ENCODE measurements at places on chromosomes 7 and 10.

DNA sequence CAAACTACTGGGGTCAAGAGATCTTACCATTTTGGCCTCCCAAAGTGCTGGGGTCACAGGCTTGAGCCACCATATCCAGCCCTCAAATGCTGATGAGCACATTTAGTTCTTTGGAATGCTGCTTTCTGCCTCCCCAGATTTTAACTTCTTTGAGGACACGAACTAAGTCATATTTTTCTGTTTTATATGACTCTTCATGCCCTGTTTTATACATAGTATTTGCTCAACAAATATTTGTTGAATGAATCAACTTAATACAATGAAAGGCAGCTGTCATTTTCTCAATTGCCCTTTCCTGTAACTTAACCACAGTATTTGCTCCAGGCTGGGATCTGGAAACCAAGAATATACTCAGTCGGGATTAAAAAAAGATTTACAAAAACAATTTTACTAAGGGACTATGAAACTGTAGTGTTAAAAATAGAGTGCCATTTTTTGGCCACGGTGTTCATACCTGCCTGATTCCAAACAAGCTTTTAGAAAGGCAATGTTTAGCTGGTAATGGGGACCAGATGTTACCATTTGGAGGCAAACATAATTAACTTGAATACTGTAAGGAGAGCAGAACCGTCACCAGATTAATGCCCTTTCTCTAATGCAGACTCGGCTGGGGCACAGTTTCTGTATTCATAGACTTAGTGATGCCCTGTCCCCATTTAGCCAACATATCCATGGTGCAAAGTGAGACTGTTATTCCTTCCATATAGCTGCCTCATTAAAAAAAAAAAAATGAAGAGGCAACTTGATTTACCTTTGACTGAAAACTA lies 117.6 kb downstream of the NRP1 start:
- DNase-seq: no peak

GRCh38 chr7:116037401-116037800 lies 6.8 kb upstream of the TFEC start:
- no peak for DNase-seq

- no peak for DNase-seq
Measured at GRCh38 chr10:79266084-79266483, 81.2 kb upstream of the PPIF start.

DNA sequence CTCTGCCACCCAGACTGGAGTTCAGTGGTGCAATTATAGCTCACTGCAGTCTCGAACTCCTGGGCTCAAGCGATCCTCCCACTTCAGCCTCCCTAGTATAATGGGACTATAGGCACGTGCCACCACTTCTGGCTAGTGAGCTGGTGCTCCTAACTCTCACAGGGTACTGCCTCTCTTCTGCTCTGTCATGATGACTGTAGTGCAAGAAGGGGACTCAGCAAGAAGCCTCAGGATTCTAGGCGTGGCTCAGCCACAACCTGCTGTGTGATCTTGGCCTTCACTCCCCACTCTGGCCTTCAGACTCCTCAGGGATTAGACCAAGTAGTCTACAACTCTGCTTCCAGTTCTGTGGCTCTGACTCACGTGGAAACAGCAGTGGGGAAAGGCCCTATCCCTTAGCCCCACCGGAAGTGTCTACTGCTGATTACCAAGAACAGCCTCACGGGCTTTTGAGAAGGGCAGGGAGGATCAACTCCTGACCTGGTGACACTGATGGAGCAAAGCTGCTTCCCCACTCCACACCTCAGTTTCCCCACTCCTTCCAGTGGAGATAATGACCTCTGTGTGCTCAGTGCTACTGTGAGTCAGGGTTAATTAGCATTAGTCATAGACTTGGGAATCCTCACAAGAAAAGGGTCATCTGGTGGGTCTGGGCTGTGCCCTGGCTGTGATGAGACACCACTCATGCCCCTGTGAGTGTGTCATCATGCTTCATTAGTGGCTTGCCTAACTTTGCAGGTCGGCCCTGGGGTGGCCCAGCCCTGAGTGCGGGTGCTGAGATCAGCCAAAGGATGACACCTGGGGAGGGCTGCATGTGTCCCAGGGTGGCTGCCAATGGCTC lies 41.1 kb downstream of the ZC3HC1 start:
- no peak for DNase-seq

DNA sequence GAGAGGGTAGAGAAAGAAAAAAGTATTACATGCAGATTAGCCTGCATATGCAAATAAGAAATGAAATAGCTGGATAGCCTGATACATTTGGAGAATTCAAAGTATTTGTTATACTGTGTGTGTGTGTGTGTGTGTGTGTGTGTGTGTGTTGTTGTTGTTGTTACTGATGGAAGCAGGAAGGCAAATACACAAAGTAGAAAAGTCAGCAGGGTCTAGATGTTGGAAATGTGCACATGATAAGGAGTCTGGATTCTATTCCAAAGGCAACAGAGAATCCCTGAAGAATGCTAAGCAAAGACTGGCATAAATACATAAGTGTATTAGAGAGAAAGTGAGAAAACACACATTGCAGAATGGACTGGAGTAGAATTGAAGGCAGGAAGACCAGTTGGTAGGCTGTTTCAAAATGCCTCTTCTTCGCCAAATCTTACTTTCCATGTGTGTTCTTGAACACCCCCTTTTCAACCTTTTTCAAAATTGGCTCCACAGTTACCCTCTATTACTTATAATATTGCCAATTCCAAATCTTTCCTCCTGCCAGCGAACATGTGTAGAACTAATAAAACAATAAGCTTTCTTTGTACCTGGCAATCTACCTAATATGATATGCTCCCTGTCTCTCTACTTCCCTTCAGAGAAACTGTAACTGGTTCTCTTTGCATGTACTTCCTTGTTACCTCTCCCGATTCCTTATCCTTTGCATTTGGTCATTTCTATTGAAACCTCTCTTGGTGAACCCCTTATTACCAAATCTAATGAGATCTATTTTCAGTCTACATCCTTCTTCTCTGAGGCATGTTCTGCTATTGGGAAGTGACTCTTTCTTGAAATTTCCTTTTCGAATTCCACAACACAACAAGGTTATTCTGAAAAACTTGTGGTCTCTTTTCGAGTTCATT lies 6.2 kb downstream of the CPED1 start:
- DNase-seq: no peak

- DNase-seq: no peak
Measured at GRCh38 chr10:71966046-71967004, 2.1 kb downstream of the CHST3 start.

All from KG1 (cell line).